ENCODE measurements at places on chromosomes 13 and 19.

- DNase-seq = no peak
Measured at GRCh38 chr19:2449019-2449418, 7.7 kb downstream of the LMNB2 start.

DNA sequence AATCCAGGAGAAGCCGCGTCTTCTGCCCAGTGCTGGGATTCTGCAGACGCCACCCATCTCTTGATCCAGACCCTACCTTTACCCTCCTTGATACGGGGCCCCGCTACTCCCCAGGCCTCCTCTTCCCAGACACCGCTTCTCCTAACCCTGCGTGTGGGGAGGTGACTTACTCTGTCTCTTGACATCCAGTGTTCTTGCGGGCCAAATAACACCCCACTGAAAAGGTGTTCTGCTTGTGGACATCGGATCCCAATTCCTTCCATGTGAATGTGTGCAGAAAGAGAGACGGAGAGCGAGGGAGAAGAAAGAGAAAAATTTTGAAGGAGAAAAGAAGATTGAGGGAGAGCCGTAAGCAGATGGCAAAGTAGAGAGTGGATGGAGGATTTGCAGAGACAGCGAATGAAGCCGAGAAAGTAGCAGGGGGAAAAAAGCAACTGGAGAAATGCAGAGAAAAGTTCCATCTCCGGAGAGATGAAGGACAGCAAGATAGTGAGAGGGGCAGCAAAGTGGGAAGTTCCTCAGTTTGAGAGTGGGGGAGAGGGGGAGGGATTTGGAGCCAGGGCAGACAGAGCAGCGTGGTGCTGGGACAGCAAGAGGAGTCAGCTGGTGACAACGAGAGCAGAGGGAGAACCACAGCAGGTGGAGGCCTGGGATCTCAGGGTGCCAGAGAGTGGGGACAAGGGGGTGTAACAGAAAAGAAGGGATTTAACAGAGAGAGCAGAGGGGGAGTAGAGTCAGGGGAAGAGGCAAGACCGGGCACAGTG lies 814 bp downstream of the ZNF480 start:
- DNase-seq = no peak

GRCh38 chr19:47210689-47211316 lies 20.2 kb downstream of the BBC3 start:
- peak; percentile 94 for DNase-seq

DNA sequence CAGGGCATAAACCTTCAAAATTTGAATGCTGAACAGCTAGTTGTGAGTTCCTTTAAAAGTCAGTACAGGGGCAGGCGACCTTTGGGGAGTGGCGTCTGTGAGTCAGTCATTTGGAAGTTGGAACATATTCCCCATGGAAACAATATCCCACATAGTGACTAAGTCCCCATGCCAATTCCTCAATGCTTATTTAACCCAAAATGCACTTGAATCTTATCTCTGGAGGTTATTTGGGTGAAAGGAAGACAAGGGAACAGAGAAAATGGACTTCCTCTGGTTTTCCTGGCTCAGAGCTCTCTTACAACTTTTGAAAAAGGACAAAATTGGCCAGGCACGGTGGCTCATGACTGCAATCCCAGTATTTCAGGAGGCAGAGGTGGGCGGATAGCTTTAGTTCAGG lies 479.2 kb upstream of the NBEA start:
- DNase-seq = no peak

- DNase-seq = no peak
Measured at GRCh38 chr19:8593931-8594330, 16.6 kb downstream of the ADAMTS10 start.

GRCh38 chr13:93915269-93915809 lies 564.1 kb downstream of the DCT start:
- DNase-seq = no peak

GRCh38 chr19:7492142-7492541 lies 3.3 kb upstream of the PEX11G start:
- peak; percentile 98 for DNase-seq

DNA sequence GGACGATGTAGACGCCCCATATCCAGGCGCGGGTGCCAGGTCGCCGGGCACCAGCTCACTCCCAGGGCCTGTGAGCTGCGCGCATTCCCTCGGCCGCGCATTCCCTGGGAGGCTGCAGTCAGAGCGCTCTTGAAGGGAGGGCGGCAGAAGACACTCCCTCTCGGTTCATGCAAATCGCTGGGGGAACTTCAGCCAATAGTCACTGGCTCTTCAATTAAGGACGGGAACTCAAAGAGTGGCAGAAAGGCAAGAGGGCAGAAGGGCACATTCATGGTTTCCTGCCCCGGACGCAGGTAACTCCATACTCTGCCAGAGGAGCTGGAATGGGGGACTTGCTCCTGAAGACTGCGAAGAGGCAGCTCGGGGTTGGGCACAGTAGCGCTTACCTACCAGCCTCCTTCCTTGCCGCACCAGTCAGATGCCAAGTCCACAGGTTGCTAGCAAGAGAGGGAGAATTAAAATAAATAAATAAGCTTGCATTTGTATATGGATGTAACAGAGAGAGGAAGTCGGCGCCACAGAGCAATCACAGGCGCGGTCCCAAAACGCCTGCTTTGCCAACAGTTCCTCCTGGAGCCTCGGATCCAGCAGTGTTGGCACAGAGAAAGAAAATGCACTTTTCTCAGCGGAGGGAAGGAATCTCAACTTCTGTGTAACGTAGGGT lies 459 bp downstream of the PCDH20 start:
- DNase-seq = no peak

- DNase-seq = no peak
Measured at GRCh38 chr19:49165865-49166301, 8.3 kb downstream of the TRPM4 start.

- DNase-seq = no peak
Measured at GRCh38 chr13:55673910-55674309, 1466.8 kb upstream of the PRR20A start.

- DNase-seq = peak; percentile 3
Measured at GRCh38 chr19:50639121-50640112, at the start of gene SYT3. Gene SYT3 (minus strand): TSS chr19:50639881. CDS start chr19:50637411, 2,470 bp downstream.

DNA sequence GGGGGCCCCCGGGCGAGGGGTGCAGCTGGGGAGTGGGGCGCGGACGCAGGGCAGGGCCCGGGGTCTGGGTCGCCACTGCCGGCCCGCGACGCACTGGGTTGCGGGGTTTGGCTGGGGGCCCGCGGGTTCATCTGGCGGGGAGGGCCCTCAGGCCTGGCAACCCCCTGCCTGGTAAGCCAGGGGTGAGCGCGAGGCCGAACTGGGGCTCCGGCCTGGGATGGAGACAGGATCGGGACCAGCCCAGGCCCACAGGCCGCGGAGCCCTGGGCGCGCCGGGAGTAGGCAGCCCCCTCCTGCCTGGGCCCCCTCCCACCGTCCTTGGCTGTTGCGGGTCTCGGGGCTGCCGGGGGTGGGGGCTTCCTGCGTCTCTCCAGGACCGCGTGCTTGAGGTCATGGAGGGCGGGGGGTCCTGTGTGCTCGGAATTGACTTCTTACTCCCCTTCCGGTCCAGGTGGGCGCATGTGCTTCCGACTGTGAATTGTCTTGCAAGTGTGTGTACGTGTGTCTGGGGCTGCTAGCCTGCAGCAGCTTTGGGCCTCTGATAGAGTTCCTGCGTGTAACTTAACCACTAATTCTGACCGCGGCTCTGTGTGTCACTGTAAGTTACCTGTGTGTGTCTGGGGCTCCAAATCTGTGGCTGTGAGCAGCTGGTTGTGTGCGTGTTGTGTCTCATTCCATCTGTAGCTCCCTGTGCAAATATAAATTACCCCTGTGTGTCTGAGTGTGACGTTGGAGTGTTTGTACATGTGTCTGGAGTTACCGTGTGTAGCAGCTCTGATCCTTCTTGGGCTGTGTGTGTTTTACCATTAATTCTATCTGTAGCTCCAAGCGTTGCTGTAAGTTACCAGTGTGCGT lies 751 bp downstream of the GRAMD1A start:
- DNase-seq = no peak

- no peak for DNase-seq
Measured at GRCh38 chr13:77398825-77399620, 72.1 kb upstream of the MYCBP2 start.

GRCh38 chr19:56174086-56174485 lies 1.7 kb upstream of the GALP start:
- DNase-seq = no peak

DNA sequence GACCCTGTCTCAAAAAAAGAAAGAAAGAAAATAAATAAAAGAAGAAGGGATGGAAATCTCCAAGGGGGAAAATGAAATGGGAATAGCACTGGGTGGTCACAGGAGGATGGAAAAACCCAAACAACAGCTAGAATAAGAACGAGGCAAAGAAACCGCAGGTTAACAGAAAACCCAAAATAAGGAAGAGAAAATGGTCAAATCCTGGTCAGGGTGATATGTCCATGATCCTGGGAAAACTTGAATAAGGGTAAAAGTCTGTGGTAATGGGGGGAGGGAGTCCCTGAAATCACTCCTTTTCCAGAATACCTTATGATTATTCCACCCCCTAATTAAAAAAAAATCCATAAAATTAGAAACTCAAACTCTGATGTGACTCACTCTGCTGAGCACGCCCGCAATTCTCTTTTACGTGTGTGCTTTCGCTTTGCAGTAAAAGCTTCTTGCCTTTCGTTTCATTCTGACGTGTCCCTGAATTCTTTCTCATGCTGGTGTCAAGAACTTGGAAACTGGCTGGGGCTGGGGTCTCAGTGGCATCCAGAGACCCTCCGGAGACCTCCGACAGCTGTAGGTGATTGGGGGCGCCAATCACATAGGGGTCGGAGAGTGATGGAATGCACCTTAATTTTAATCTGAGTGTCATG lies 4.3 kb upstream of the NAXD start:
- no peak for DNase-seq

DNA sequence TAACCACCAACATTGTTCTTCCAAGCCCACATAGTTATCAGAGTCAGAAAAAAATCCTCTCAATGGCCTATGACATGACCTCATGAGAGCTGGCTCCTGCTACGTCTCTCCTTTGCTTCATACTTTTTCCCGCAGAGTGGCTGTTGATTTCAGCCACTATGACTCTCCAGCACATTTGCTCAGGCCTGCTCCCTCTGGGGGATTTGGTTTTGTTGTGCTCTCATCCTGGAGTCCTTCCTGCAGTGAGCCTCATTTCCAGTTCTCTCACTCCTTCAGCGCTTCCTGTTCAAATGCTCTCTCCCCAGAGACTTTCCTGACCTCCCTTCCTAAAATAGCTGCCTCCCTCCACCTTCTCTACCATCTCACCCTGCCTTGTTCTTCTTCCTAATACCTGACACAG lies 72.0 kb upstream of the USP29 start:
- no peak for DNase-seq

DNA sequence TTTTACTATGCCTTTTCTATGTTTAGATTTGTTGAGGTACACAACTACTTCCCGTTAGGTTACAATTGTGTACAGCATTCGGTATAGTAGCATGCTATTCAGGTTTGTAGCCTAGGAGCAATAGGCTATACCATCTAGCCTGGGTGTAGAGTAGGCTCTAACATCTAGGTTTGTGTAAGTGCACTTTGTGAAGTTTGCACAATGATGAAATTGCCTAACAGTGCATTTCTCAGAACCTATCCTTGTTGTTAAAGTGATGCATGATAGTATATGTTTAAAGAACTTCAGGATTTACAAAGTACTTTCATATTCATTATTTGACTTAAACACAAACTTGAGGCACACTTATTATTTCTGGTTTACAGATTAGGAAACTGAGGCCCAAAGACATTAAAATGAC lies 11.5 kb upstream of the SERPINE3 start:
- DNase-seq = peak; percentile 55

GRCh38 chr19:48325265-48325910 lies at the start of gene EMP3:
Gene EMP3 (plus strand): TSS chr19:48325552. CDS start chr19:48326845, 1,293 bp downstream.
- peak; percentile 89 for DNase-seq

- DNase-seq = peak; percentile 54
Measured at GRCh38 chr19:51507640-51508058, 6.0 kb upstream of the SIGLEC12 start.

GRCh38 chr19:35671818-35672217 lies 5.5 kb downstream of the UPK1A start:
- DNase-seq = no peak

GRCh38 chr13:51793570-51794271 lies 10.2 kb downstream of the DHRS12 start:
- peak; percentile 70 for DNase-seq

DNA sequence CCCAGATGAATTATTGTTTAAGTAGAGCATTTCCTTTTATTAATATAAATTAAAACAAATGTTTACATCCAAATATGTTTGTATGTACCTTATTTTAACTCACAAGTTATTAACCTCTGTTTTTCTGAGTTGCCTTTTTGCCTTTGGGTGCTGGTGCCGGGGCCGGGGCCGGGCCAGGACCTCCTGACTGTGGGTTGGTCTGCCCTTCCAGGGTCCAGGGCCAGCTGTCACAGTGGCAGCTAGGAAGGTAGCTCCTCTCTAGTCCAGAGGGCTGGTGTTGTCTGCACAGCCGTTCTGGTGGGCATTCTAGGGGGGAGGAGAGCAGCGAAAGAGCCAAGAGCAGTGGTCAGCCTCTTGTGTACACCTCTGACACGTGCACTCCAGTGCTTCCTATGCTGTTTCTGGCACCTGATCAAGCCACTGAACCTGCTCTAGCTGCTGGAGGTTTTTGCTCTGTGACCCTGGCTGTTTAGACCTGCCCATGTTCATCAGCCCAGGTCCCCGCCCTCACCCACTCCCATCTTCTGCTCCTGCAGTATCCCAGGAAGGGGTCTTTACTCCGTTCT lies 2.0 kb upstream of the UBA2 start:
- DNase-seq = no peak

DNA sequence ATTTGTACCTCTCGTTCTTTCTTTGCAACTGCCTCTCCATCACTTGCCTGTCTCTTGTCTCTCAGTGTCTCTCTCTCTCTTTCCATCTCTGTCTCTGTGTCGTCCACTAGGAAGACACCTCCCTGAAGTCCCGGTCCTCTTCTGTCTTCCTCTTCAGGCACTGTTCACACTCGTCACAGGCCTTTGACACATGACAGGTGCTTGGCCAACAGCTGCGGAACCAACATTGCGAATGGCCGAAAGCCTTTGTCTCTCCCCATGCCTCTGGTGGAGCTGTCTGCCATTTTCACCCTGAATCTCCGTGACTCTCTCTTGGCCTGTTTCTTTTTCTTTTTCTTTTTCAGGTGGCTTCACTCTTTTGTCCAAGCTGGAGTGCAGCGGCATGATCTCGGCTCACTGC lies 2.8 kb downstream of the HIPK4 start:
- DNase-seq = no peak

DNA sequence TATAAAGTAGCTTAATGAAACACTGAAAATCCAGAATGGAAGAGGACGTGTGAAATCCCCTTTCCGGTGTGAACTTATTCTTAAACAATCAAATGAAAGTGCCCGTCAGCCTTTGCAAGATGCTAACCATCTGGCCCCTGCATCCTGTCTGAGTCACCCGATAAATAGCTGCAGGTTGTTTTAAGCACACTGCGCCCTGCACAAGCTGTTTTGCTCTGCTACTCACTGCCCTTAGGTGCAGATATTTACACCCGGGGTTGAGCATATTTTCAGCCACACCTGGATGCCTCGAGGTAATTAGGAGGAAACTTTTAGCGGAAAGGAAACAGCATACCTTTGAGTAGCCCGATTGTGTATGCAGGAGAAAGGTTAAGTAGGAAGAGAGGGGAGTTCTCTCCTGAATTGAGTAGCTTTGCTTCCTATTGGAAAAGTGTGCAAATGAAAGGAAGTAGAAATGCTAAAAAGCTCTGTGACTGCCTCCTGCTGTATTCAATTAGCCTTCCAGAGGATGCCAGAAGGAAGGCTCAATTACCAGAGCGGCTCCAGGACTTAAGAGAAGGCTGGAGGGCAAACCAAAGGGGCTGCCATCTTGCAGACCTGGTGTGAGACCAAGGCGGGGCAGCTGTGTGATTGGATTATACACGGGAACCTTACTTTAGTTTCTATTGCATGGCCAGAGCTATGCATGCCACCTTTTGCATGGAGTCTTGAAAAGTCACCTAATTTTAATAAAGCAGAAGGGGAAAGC lies 42.5 kb downstream of the IRS2 start:
- no peak for DNase-seq

All from inflammatory macrophage (primary cell).